Karpas-422 (cell line): ENCODE measurements at places on chromosomes 5 and 9.

GRCh38 chr9:69748304-69748703 lies 11.5 kb downstream of the PTAR1 start:
- DNase-seq, result no peak
- H3K27me3 ChIP-seq, result no peaks in the 10 kb centered on the region
- peaks cover 39% of the 10 kb centered on the region for H3K36me3 ChIP-seq
- no peak overlapping the region for H3K4me3 ChIP-seq
- peak overlapping the region; percentile 18; the same call in 1 of the 2 replicates for H3K27ac ChIP-seq

GRCh38 chr5:170397059-170397458 lies 7.9 kb upstream of the KCNMB1 start:
- no peaks in the 10 kb centered on the region for H3K36me3 ChIP-seq
- H3K4me1 ChIP-seq, result peaks cover 11% of the 10 kb centered on the region
- H3K27ac ChIP-seq, result no peak overlapping the region
- no peak for DNase-seq

DNA sequence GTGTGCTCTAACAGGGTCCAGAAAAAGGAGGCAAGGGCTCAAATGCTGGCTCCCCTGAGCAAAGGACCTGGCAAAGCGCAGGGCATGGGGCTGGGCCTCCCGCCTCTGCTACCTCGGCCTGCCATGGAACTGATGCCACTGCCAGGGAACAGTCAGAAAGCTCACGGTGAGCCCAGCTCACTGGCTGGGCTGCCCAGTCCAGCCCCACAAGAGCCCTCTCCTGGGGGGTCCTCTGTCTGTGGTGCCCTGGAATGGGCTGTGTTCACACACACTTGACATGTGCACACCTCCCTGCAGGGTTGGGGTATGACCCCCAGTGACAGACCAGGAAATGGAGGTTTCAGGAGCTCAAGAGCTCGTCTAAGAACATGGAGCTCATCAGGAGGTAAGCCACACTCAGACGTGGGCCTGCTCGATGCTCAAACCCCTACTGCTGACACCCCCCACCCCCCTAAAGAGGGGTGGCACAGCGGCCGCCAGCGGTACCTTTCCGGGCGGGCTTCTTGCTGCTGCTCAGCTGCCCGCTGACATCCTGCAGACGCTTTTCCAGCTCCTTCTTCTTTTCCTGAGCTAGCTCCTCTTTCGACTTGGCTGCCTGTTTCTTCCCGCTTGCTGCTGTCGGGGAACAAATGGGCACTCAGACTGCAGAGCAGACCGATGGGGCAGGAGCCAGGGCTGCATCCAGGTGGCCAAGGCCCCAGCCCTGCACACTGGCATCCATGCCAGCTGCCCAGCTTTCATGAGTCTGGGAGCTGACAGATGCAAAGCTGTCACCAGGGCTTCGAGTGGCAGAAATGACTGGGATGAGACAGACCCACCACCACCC lies 9.1 kb downstream of the BRD3OS start:
- no peak overlapping the region for H3K27ac ChIP-seq
- no peaks in the 10 kb centered on the region for H3K4me1 ChIP-seq
- H3K36me3 ChIP-seq, result peaks cover 11% of the 10 kb centered on the region; the same call in 1 of the 2 replicates
- no peak overlapping the region for H3K4me3 ChIP-seq
- no peaks in the 10 kb centered on the region for H3K27me3 ChIP-seq
- DNase-seq, result no peak

- DNase-seq, result no peak
- H3K27me3 ChIP-seq, result no peaks in the 10 kb centered on the region
- H3K4me3 ChIP-seq, result no peak overlapping the region
Observed at GRCh38 chr9:75451505-75451904, 363.2 kb downstream of the OSTF1 start.

GRCh38 chr5:172954751-172955159 lies 4.5 kb upstream of the RPL26L1 start:
- no peak overlapping the region for H3K27ac ChIP-seq
- H3K4me1 ChIP-seq, result peaks cover 2% of the 10 kb centered on the region; the same call in 1 of the 2 replicates
- DNase-seq, result no peak
- no peak overlapping the region for H3K4me3 ChIP-seq
- H3K36me3 ChIP-seq, result no peaks in the 10 kb centered on the region

GRCh38 chr9:131677444-131678180 lies 62.3 kb downstream of the RAPGEF1 start:
- peaks cover 43% of the 10 kb centered on the region for H3K4me1 ChIP-seq
- H3K27me3 ChIP-seq, result no peaks in the 10 kb centered on the region
- H3K36me3 ChIP-seq, result no peaks in the 10 kb centered on the region
- DNase-seq, result peak; percentile 79
- peak overlapping the region; percentile 22; the same call in 1 of the 2 replicates for H3K4me3 ChIP-seq

DNA sequence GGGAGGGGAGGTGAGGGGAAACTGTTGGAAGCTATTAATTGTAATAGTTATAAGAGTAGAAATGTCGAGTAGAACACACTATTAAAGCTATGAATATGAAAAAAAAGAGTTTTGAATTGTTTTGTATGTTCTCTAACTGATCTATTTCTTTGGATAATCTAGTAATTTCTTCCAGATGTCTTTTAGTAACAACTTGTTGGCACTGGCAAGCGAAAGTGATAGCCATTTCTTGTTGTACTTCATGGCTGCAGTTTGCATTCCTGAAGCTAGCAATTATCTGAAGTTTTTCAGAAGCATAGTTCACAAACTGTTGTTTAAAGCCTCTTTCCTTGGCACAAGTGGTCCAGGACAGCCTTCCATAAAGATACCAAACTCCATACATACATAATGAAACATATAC lies 49.4 kb upstream of the SPATA31C2 start:
- no peak for DNase-seq
- H3K27me3 ChIP-seq, result 0 out of 2 replicates have a peak, but pooled peaks cover 8% of the 10 kb centered on the region
- 0 out of 2 replicates have a peak, but pooled peaks cover 2% of the 10 kb centered on the region for H3K4me1 ChIP-seq
- H3K4me3 ChIP-seq, result no peak overlapping the region
- no peaks in the 10 kb centered on the region for H3K36me3 ChIP-seq
